ENCODE measurements at places on chromosomes 6 and 20. TPM values are rescaled to one million over a fixed set of nuclear protein-coding genes. Genes with fewer than 3 reads are reported as not detected.

The TP53TG5 gene
- total RNA-seq = not detected

The HUS1B gene
- 46.1 TPM for total RNA-seq

The ZNF831 gene
- total RNA-seq = not detected

The OPN5 gene
- not detected for total RNA-seq

The ZNF334 gene
- 3.2 TPM for total RNA-seq

The BPIFA1 gene
- total RNA-seq = not detected

The BPIFB4 gene
- total RNA-seq = not detected

The TSPO2 gene
- total RNA-seq = not detected

The CD109 gene
- total RNA-seq = 4.3 TPM

The GABBR1 gene
- total RNA-seq = 38.7 TPM

The ADGRG6 gene
- total RNA-seq = 8.2 TPM

The NKX2-2 gene
- 0.29 TPM for total RNA-seq

The PI16 gene
- 1.7 TPM for total RNA-seq

The TOX2 gene
- not detected for total RNA-seq

The TMEM170B gene
- 8.0 TPM for total RNA-seq

The TCP11 gene
- not detected for total RNA-seq

The PI3 gene
- not detected for total RNA-seq

The CPXM1 gene
- total RNA-seq = 16.2 TPM

The ZBTB22 gene
- 1.2 TPM for total RNA-seq

The BTN2A1 gene
- 4.5 TPM for total RNA-seq

The PPP1R3G gene
- total RNA-seq = 1.3 TPM

The CALHM6 gene
- total RNA-seq = 8.1 TPM

The CTSA gene
- 29.9 TPM for total RNA-seq

The CYP21A2 gene
- total RNA-seq = not detected

The RHAG gene
- not detected for total RNA-seq

The BPIFA2 gene
- not detected for total RNA-seq

The GSTA1 gene
- total RNA-seq = not detected

The RFX6 gene
- total RNA-seq = not detected

The CLPSL1 gene
- not detected for total RNA-seq

The KIF25 gene
- 0.37 TPM for total RNA-seq

The PRSS16 gene
- total RNA-seq = 36.2 TPM

The TMEM244 gene
- total RNA-seq = not detected

The GPRC6A gene
- not detected for total RNA-seq

The SLC4A11 gene
- 22.3 TPM for total RNA-seq

The CLDN20 gene
- total RNA-seq = not detected

The CRYBG1 gene
- 47.2 TPM for total RNA-seq

The HLA-DMA gene
- total RNA-seq = 77.4 TPM

Data from stomach (tissue), 19 donors.